ENCODE measurements at places on chromosomes 7 and 10.

GRCh38 chr10:22805304-22805703 lies 90.9 kb upstream of the PIP4K2A start:
- no peak for DNase-seq

- no peak for DNase-seq
These were observed 125.3 kb downstream of the SORCS3 start for GRCh38 chr10:104766341-104766740.

DNA sequence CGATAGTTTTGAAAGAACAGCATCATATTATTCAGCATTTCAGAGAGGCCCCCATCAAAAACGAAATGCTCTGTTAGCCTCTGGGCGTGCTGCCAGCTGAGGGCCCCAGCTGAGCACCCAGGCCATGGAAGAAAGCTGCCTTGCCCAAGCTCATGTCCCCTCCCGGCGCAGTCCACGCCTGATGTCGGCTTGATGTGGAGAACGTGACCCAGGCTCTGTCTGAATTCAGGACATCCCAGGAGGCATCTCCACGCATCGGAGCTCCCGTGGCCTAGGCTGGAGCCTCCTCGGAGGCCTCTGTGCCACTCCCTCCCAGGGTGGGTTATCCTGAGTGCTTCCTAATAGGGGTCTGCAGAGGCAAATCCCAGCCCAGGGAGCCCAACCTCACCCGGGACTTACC lies 218.3 kb upstream of the AKR1E2 start:
- DNase-seq: no peak

DNA sequence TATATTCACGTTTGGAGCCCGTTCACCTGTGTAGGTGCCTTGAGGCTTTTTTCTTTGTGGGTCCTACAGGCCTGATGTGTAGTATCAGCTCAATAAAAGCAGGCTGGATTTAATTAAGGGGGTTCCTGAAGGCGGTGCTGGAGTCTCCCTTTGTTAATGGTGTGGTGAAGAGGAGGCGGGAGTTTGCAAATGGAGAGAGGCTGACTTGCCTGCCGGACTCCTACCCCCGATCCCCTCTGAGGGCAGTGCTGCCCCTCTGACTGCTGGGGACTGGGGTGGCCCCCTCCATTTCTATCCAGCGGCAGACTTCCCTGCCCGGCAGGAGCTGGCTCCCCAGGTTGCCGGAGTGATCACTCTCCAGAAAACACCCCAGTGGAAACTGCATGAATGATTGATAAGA lies 45.1 kb downstream of the ZMIZ1 start:
- DNase-seq: no peak

DNA sequence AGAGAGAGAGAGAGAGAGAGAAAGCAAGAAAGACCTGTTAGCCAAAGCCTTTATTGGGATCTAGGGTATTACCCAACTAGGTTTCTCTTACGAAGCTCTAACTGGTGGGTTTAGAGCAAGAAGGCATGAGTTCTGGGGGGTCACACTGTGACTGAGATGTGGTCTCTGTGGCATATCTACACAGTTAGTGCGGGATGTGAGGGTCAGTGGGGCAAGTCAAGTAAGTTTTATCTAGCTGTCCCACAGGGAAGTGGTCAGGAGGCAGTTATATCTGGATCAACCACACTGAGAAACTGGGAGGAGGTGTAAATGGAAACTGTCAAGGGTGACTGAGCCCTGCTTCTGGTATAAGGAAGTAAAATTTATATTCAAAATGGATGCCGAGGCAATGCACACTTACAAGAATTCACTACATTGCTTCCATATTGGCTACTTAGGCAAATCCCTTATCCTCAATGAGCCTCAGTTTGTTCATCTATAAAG lies 331.6 kb upstream of the HPS1 start:
- no peak for DNase-seq

DNA sequence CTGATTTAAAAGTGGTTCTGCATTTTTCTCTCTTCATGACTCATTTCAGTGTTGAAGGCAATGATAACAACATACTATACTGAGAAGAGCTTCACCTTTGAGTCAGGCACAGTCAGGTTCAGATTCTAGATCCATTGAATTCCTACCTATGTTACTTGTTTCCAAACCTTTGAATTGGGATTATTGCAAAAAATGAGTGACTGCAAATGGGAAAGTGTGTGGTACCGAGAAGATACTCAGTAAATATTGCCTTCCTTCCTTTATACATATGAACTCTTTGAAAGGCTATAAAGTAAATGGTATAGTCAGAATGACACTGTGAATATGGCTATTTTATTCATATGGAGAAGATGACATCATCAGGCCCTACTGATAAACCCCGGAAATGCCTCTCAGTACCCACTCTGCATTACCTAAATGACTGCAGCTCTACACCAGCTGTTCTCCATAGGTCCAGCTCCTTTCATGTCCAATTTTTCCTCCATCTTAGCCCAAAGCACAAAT lies 66.7 kb upstream of the FGL2 start:
- DNase-seq: no peak

DNA sequence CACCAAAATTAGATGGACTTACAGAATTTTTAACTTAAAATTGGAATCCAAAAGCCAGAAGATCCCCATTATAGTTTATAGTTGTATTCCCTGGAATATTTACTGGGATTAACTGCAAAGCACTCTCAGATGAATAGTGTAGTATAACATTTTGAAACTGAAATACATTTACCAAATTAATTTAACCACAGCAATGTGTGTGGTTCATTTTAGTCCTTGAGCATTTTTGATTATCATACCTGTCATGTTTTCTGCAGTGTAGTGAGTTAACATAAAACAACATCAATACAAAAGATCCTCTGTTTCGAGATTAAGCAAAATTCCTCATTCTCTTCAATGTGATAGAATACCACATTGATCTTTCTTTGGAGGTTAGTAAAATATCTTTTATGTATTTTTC lies 3.7 kb downstream of the VIM start:
- no peak for DNase-seq

- no peak for DNase-seq
These were observed 35.9 kb upstream of the ITPRID1 start for GRCh38 chr7:31478018-31478417.

- DNase-seq: no peak
These were observed 112.1 kb downstream of the LMBR1 start for GRCh38 chr7:156780724-156781455.

GRCh38 chr7:151631570-151631952 lies 111.9 kb upstream of the RHEB start:
- no peak for DNase-seq

GRCh38 chr7:45494885-45495284 lies 79.3 kb upstream of the ADCY1 start:
- DNase-seq: no peak

- DNase-seq: no peak
These were observed 3.0 kb downstream of the IRF5 start for GRCh38 chr7:128940494-128941322.

DNA sequence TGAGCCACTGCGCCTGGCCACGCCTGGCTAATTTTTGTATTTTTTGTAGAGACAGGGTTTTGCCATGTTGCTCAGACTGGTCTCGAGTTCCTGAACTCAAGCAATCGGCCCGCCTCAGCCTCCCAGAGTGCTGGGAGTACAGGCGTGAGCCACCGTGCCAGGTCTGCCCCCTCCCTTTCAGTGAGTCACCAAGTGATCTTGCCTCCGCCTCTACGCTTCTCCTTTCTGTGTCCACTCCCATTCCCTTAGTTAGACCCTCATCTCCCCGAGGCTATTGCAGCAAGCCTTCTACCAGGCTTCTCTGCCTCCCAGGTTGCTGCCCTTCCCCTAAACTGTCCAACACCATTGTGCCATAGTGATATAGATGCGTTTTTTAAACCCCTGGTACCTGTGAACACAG lies 32.9 kb downstream of the CDC123 start:
- no peak for DNase-seq

DNA sequence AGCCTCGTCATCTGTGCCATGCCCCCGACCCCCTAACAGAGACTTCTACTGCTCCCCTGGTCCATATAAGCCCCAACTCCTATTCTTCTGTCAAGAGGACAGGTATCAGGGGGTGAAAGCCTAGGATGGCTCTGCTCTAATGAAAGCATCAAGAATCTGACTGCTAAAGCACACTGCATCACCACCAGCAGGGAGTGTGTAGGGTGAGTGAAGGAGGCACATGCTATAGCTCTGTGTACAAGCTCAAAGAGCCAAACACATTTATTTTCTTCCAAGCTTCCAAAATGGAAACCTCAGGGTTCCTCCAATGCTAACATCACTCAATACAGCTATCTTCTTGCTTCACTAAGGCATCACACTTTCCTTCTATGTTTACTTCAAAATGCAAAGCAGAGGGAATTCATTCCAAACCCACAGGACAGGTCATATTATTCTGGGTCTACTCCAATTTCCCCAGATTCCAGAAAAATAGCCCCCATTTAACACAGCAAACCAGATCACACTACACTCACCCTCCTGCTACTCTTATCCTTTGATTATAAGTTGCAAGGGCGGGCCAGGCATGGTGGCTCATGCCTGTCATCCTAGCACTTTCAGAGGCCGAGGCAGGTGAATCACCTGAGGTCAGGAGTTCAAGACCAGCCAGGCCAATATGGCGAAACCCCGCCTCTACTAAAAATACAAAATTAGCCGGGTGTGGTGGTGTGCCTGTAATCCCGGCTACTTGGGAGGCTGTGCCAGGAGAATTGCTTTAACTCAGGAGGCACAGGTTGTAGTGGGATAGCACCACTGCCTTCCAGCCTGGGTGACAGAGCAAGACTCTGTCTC lies 36.6 kb downstream of the RHEB start:
- no peak for DNase-seq

- DNase-seq: no peak
These were observed 45.2 kb downstream of the GPR141 start for GRCh38 chr7:37728747-37729146.

GRCh38 chr10:31554556-31554955 lies 235.5 kb downstream of the ZEB1 start:
- DNase-seq: peak; percentile 9

- DNase-seq: peak; percentile 39
These were observed 364.1 kb downstream of the GATA3 start for GRCh38 chr10:8418631-8419030.

GRCh38 chr10:100041306-100042002 lies 31.7 kb upstream of the DNMBP start:
- no peak for DNase-seq

DNA sequence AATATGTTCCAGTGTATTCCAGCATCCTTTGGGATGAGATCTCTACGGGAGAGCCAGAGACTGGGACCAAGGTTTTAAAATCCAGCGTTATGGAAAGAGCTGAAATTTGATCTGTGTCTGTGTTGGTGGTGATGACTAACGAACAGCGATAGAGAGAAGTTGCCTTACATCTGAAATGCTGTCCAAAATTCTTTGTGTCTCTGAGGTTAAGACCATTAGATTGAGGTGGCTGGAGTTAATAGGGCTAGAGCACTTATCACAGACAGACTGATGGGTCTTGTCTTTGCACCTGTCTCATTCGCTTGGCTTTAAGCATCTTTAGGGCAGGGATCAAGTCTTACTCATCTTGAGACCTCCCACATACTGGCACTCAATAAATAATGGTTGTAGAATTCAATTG lies 41.0 kb upstream of the RAPGEF5 start:
- no peak for DNase-seq

- DNase-seq: peak; percentile 58
These were observed 208.6 kb upstream of the CCDC6 start for GRCh38 chr10:60114765-60115586.

GRCh38 chr7:83996879-83997278 lies 197.7 kb downstream of the SEMA3A start:
- no peak for DNase-seq

GRCh38 chr7:11795231-11795630 lies 36.8 kb downstream of the THSD7A start:
- no peak for DNase-seq

GRCh38 chr10:93059975-93060886 lies at the start of gene CYP26C1:
Gene CYP26C1 (plus strand): TSS chr10:93060798. CDS start chr10:93061264, 466 bp downstream.
- DNase-seq: no peak

DNA sequence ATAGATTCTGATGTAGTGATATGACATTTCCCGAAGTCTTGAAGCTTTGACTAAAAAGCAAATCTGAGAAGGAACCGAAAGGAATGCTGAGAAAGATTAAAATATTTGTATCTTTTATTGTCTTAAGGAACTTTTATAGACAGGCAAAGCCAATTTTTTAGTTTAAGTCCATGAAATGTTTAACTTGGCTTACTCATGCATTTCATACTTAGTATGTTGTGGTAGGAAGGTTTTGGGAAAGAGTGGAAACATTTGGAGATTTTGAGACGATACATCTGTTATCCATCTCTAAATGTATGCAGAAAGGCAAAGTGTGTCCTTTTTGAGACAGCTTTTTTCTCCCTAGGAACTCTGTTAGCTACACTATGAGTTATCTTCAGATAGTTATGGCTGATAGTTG lies 10.1 kb downstream of the TBC1D12 start:
- DNase-seq: peak; percentile 53

Data from fibroblast of skin of left biceps (primary cell).